Activated effector memory CD4-positive, alpha-beta T cell treated with Interleukin-2 at 50 U/mL for 16 hours (primary cell): ENCODE measurements at places on chromosomes 1 and 21.

DNA sequence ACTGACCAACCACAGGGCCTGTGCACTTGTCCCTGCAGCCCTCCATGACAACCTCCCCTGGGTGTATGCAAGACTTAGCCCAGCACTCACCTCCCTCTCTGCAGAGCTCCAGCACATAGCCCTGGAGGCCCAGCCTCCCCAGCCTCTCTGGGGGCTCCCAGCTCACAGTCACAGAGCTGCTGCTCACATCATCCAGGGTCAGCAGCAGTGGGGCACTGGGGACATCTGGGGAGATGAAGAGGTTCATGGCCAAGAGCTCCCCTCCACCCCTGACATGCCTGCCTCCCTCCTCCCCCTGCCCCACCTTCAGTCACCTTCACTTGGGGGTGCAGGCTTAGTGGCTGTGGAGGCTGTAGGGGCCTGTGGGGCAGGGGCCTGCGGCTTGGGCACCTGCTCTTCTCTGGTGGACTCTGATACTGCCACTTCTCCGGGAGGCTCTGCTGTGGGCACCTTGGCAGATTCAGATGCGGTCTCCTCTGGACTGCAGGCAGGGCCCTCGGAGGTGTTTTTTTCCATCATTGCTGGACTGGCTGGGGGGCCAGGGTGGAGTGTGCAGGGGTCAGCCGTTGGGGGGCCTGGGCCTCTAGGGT is at the start of gene MYBPH:
TSS of gene MYBPH (minus strand) at position 590 of the 590 bp plus-strand sequence. CDS start at position 519, 71 bp downstream.
- no peak for DNase-seq

- DNase-seq, result no peak
Measured at GRCh38 chr1:14514739-14515138, 83.7 kb upstream of the KAZN start.

DNA sequence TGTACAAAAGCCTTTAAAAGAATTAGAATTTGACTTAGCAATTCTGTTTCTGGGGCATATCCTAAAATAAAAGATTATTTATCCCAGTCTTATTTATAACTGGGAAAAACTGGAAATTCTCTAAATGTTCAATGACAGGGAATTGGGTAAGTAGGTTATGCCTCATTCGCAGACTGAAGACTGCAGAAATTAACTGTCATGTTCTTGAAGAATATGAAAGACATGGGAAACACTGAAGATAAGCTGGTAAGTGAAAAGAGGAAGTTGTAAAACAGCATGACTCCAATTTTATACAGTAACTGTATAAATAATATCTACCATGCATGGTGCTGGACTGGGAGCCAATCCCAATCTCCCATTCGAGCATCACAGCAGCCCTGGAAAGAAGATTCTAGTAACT is 50.6 kb upstream of the SLC2A1 start:
- DNase-seq, result no peak

DNA sequence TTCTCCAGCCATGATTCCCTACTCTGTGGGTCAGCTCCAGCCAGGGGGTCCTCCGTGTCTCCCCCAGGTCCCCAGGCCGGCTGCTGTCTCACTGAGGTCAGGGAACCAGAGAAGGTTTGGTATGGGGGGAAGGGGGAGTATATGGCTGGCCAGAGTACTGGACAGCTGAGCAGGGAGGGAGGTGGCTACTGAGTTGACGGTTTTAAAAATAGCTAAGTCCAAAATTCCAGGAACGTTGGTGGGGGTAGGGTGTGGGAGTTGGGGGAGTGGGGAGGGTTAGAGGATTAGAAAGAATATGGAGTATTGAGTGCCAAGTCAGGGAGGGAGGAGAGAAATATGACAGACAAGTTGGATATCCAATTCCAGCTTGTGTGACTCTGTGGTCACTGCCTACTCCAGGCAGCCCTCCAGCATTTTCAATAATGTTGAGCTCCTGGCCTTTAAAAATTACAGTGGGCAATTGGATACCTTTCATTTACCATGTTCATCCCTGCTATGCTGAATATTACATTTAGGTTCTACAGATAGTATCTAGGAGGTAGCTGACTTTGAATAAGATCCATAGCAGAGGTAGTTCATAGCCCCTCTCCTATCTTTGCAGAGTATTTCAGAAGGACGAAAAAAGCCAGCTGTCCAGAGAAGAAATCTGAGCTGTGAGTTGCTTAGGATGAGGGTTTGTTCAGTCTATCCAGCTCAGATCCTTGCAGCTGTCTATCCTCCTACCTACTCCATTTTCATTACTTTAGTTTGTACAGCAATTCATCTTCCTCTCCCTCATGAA is at the start of gene HJV:
TSS of gene HJV (minus strand) at position 114 of the 781 bp plus-strand sequence. CDS start 1,504 bp downstream, outside the sequence.
- no peak for DNase-seq

- no peak for DNase-seq
Measured at GRCh38 chr1:88867743-88868521, 23.4 kb downstream of the GTF2B start.

- no peak for DNase-seq
Measured at GRCh38 chr1:87972811-87973210, 644.1 kb downstream of the LMO4 start.

DNA sequence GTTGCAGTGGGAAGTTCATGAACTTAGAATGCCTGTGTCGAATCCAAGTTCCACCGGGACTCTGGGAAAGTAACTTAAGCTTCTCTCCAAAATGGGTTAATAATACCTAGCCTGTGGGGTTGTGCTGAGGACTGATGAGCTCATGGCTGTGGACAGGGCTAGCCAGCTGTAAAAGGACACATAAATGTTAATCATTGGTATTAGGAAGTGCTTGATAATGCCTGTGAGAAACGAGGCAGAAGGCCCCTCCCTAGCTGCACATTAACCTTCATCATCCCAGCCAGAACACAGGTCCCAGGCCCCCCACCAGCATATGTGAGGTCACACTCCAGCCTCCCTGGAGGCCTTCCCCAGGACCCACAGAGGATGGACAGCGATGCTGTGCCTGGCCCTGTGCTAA is 789 bp upstream of the GJB4 start:
- DNase-seq, result no peak

- DNase-seq, result no peak
Measured at GRCh38 chr1:202501281-202501680, 152.8 kb downstream of the PPP1R12B start.

DNA sequence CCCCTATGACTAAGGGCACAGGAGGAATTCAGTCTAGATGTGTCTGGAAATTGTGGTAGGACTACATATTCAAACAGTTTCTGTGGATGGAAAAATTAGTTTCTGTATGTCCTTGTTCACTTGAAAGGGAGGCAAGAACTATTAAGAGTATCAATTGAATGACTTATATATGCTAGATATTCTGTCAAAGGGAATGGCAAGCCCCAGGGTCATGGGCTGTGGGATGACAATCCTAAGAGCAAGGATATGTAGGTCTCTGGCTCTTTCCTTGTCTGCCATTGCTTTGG is 383.5 kb upstream of the B3GALT2 start:
- DNase-seq, result no peak

- no peak for DNase-seq
Measured at GRCh38 chr1:234676103-234676594, 66.2 kb upstream of the IRF2BP2 start.

- no peak for DNase-seq
Measured at GRCh38 chr1:230399321-230400006, 26.7 kb downstream of the PGBD5 start.

GRCh38 chr1:74463333-74463988 is 49.0 kb downstream of the LRRC53 start:
- DNase-seq, result no peak

DNA sequence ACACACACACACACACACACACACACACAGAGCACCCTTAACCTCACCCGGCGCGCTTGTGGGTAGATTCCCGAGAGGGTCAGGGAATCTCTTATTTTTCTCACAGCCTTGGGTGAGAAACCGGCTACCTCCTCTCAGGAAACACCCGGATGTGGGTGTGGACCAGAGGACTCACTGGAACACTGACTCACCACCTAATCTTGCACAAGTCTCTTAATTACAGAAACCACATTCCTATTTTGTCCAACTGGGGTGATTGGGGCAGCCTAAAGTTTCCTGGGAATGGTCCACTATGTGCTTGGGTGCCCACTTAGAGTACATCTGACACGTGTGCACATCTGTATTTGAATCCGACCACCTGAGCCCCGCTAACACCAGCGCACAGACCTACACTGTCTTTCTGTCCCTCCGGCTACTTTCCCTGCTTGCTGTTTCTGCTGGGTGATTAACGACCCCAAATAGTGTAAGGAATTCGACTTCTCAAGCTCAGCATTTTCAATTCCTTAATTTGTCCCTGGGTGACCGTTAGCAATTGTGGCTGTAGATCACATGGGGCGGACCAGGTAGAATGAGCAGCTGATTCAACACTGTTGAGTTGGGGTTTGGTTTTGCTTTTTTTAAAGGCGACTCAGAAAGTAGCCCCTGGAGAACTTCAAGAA is 14.0 kb upstream of the TBX15 start:
- DNase-seq, result no peak

- no peak for DNase-seq
Measured at GRCh38 chr1:232878086-232878485, 72.3 kb upstream of the NTPCR start.

DNA sequence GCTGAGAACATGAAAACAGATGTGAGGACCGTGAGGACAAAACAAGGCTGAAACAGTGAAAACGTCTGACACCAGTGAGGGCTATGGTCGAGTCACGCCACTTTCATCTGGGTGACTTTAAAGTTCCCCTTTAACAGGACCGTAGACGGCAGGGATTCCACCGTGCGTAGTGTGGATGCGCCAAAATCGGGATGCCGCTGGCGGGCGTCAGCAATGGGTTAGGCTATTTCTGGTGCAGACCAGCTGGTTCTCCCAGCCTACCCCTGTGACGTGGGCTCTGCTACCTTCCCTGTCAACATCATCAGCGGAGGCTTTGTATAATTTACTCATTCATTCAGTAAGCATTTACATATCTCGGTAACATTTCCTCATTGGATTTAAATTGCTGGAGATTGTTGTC is 246.6 kb upstream of the AJAP1 start:
- no peak for DNase-seq

DNA sequence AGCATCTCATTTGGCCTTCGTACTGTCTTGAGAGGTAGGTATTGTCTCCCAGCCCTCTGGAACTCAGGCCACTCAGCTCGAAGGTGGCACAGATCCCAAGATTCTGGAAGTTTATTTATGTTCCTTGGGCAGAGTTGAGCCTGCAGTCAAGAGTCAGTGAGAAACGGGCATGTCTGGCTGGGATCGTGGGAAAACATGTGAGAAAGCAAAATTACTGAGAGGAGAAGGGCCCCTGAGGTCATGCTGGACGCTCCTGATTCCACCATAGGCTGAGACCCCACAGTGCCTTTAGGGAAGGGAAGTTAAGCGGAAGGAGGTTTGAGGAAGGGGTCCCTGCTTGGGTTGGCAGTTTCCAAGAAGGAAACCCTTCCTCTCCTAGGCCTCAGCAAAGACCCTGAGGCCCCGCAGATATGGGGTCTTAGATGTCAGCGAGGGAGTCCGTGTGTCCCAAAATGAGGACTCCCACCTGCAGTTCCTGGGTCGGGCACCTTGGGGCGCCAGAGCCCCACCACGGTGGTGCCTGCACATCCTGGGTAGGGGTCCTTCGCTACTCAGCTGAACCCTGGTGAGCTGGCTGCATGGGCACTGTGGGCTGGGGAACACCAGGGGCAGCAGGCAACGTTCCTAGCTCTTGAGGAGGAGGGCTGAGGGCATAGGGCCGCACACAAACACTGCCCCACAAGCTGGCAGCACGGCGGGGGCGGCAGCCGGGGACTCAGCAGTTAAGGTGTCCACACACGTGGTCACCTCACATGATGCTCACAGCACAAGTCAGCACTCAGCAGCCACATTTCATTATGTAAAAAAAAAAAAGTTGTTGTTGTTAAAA is 12.3 kb upstream of the SEMA4A start:
- DNase-seq, result no peak

DNA sequence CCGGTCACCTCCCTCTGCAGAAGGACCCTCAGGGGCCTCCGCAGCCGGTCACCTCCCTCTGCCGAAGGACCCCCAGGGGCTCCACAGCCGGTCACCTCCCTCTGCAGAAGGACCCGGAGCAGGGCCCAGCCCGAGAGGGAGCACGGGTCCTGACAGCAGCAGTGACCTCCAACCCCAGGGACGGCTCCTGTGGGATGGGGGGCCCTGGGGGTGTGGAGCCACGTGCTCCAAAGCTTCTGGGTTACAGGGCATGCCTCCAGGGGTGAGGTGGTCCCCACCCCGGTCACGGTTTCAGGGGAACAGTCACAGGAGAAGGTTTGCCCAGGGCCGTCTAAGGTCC is 40.3 kb downstream of the SLC19A1 start:
- DNase-seq, result no peak

DNA sequence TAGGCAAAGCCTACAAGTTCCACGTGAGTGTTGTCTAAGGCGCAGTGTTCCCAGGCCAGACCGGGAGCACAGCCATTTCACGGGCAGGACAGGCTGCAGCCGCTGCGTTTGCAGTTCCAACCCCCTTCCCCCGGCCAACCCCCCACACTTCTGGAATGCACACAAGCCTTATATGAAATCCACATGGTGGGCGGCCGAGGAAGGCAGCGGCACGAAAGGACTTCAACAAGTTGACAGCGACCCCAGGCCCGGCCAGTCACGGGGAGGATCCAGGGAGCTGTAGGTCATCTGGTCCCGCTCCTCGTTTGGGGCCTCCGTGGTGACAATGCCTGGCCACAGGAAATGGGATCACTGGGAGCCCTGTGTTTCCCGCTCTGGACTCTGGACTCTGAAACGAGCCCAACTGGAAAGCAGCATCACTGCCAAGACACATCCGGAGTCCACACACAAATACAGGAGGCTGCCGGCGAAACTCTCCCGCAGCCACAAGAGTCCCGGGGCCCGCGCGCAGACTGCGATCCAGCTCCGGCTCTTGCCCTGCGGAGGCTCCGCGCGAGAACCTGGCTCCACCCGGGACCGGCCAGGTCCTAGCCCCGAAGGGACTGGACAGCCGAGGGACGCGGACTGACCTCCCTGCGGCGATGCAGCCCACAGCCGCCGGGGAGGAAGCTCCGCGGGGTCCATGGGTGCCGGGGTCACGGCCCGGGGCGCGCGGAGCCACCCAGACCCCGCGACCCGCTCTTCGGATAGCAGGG is 794 bp downstream of the NID1 start:
- DNase-seq, result no peak

DNA sequence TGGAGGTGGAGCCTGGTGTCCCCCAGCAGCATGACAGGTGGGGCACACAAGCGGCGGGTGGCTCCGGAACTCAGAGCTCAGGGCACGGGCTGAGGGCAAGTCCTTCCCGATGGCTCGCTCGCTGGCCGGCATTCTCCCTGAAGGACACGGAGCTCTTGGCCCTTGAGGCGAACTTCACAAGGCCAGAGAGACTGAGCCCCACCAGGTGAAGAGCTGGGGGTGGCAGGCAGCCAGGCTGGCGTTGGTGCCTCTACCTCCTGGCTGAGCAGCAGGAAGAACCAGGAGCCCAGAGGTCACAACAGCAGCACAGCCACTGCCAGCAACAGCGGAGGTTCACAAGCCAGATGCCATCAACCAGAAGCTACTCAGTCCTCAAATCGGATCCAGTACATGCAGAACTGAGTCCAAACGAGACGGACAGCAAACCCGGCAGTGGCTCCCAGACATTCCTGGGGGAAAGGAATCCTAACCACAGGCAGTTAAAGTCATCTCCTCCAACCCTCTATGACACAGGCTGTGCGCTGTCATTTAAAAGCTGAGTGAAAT is 54.1 kb downstream of the NPHP4 start:
- no peak for DNase-seq

DNA sequence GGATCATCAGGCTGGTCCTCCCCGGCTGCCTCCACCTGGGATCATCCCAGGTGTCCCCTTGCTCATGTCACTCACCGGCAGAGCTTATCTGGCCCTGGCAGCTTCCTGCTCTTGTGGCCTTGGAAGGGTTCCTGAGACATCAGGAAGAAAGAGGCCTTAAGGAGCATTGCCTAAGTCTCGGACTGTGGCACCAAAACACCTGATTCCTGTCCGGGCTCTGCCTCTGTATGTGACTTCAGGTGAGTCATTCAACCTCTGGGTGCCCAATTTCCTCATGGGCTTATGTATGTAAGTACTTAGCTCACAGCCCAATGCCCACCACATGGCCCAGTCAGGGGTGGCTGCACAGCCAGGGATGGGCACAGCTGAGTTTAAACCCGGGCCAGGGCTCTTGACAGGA is 255.9 kb upstream of the VAMP3 start:
- no peak for DNase-seq
